ENCODE measurements at places on chromosomes 6 and 20.

DNA sequence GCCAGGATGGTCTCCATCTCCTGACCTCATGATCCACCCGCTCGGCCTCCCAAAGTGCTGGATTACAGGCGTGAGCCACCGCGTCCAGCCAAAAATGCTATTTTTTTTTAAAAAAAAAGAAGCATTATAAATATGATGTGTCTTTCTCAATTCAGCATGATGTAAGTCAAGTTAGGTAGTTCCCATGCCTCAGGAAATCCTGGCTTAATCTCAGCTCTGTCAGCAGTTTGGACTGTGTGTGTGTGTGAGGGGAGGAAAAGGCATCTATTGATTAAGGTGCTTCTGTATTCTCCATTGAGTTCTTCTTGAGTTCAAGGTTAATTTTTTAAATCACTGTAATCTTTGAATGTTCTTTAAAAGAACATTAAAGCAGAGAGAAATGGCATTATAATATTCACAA lies 51.5 kb downstream of the GMDS start:
- peaks cover 9% of the 10 kb centered on the region for H3K36me3 ChIP-seq
- H3K4me1 ChIP-seq = peaks cover 11% of the 10 kb centered on the region
- H3K4me3 ChIP-seq = no peak overlapping the region
- H3K27me3 ChIP-seq = peaks cover 7% of the 10 kb centered on the region
- H3K27ac ChIP-seq = no peak overlapping the region

DNA sequence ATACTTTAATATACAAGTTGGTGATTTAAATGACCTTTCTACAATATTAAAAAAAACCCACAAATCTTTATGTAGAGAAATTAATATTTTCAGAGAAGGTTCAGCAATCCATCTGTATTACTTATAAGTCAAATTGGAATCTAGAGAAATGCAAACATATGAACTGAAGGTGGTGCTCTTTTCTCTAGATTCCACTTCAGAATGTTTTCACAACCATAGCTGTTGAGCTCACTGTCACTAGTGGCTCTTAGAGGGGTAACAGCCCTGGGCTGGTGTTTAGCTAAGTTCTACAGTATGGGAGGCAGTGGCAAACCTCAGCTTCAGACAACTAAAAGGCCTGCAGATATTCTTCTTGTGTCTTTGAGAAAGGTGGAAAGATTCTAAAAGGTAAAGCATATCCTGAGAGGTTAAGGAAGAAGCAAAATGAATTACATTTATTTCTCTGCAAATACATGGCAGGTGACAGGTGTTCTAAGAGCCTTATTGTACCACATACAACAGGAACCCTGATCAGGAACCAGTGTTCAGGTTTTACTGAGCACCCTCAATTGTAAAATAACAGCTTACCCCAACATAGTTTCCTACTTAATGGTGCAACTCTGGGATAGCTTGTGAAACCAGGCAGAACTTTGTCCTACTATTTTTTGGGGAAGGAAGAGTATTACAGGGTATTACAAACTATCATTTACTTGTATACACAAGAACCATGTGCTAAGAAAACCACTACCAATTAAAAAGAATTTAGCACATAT lies 56.6 kb upstream of the SAMHD1 start:
- H3K36me3 ChIP-seq = peaks cover 74% of the 10 kb centered on the region
- peaks cover 20% of the 10 kb centered on the region for H3K4me1 ChIP-seq
- no peak for DNase-seq
- no peaks in the 10 kb centered on the region for H3K27me3 ChIP-seq
- H3K4me3 ChIP-seq = no peak overlapping the region

DNA sequence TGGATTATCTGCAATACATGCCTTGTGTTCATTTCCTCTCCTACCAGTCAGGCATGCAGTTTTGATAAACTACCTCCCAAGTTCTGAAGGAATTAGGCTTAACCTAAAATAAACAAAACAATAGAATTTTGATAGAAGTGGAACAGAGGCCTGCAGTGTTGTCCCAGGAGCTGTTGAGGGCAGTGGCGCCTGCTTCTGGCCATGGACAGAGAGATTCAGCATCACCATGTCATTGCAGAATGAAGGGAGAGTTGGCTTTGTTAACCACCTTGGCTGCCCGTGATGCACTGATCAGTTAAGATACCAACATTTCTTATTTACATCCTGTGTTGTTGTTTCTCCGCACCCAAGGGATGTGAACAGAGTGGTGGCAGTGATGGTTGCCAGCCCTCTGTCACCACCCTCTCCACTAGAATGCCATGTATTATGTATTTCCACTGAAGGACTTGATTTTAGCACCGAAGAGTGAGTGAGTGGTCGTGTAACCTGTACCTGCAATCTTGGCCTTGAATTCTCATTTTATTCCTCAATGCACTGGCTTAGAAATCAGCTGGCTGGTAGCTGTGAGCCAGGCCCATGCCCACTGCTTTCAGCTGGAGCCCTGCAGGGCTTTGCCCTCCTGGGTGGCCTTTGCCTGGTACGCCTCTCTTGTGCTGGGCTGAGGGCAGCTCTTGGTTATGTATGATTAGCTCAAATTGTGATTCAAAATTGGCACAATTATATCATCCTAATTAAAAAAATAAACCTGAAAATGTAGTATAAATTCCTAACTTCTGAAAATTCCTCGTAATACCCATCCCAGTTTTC lies 56.5 kb downstream of the SHLD1 start:
- H3K36me3 ChIP-seq = peaks cover 12% of the 10 kb centered on the region
- H3K4me3 ChIP-seq = no peak overlapping the region
- no peak for DNase-seq
- no peaks in the 10 kb centered on the region for H3K27me3 ChIP-seq
- H3K4me1 ChIP-seq = peaks cover 14% of the 10 kb centered on the region
- no peak overlapping the region for H3K27ac ChIP-seq

DNA sequence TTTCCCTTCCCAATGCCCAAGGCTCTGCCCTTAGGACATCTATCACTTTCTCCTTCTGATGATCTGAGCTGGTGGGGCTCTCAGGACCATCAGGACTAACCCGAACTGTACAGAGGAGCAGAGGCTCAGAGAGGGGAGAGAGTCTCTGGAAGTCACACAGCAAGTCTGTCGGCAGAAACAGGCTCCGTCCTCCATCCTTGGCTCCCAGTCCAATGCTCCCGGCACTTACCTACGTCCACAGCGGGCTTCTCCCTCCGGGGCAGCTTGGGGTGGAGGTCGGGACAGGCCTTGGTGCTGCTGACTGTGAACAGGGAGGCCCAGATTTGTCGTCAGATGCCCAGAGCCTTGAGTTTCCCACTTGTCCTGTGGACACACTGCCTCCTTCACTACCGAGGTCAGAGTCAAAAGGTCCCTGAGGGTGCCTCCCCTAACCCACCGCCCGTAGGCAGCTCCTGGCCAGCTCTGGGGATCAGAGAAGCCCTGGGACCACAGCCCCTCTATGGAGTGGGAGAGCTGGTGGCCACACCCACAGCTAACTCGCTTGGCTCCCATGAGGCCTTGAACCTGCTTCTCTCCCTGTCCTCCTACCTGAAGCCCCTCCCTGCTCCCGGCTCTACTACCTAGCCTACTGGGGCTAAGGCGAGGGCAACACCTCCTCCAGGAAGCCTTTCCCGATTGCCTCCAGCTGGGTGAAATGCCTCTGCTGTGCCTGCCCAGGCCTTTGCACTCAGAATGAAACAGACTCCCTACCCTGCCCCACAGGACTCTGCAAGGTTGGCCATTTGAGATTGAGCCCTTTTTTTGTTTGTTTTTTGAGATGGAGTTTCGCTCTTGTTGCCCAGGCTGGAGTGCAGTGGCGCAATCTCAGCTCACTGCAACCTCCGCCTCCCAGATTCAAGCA lies 22.6 kb downstream of the VSTM2L start:
- DNase-seq = no peak
- H3K27ac ChIP-seq = no peak overlapping the region
- no peak overlapping the region for H3K4me3 ChIP-seq
- H3K36me3 ChIP-seq = no peaks in the 10 kb centered on the region

DNA sequence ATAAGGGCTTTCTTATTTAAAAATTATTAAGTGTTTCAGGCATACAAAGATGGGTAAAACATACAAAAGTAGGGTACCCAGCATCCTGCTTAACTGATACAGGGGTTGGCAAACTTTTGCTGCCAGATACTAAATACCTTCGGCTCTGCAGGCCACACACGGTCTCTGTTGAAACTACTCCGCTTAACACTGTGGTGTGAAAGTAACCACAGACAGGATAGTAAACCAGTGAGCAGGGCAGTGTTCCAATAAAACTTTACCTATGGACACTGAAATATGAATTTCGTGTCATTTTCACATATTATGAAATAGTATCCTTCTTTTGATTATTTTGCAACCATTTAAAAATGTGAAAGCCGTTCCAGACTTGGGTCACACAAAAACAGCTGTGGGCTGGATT lies 92.4 kb downstream of the EYA2 start:
- H3K27me3 ChIP-seq = peaks cover 49% of the 10 kb centered on the region
- H3K4me3 ChIP-seq = no peak overlapping the region
- H3K4me1 ChIP-seq = peaks cover 13% of the 10 kb centered on the region
- H3K36me3 ChIP-seq = no peaks in the 10 kb centered on the region
- no peak for DNase-seq
- no peak overlapping the region for H3K27ac ChIP-seq

- H3K27ac ChIP-seq = peak overlapping the region; percentile 47
- H3K4me3 ChIP-seq = no peak overlapping the region
- peaks cover 3% of the 10 kb centered on the region for H3K36me3 ChIP-seq
- DNase-seq = no peak
- peaks cover 10% of the 10 kb centered on the region for H3K4me1 ChIP-seq
Measured at GRCh38 chr6:84763003-84763885, 1.2 kb downstream of the TBX18 start.

DNA sequence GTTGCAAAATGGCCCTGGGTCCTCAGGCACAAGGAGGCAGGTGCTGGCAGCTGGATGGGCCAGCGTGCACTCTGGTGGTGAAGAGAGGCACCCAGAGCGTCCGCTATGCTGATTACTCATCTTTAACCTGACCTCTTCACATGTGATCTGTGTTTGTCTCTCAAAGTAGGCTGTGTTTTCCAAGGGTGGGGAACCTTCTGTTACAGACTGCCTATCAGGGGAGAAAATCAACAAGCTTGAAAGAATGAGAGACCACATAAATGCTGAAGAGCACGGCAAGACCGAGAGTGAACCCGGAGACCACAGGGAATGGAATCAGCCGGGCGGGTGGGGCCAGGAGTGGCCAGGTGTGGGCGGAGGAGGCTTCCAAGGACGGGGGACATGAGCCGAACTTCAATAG lies 16.2 kb downstream of the BNIP5 start:
- DNase-seq = no peak
- no peaks in the 10 kb centered on the region for H3K27me3 ChIP-seq
- H3K4me3 ChIP-seq = no peak overlapping the region
- H3K4me1 ChIP-seq = no peaks in the 10 kb centered on the region

- no peak overlapping the region for H3K27ac ChIP-seq
- H3K36me3 ChIP-seq = no peaks in the 10 kb centered on the region
- H3K27me3 ChIP-seq = peaks cover 9% of the 10 kb centered on the region
Measured at GRCh38 chr6:4274382-4275082, 139.2 kb upstream of the ECI2 start.

DNA sequence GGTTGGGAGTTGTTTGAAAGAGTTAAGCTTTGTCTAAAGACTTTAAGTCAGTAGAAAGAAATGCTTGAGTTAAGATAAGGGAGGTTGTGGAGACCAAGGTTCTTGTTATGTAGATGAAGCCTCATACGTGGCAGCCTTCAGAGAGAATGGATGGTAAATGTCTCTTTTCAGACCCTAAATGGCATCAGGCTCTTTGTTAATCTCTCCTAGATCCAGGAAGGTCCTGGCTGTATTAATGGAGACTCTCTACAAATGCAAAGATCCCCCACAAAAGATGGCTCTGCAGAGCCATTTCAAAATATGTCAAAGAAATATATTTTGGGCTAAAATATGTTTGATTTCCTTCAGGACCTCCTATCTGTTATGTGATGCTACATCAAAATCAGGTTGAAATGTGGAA lies 161.6 kb downstream of the ADAT2 start:
- no peak overlapping the region for H3K4me3 ChIP-seq
- DNase-seq = no peak
- H3K27me3 ChIP-seq = no peaks in the 10 kb centered on the region
- no peaks in the 10 kb centered on the region for H3K36me3 ChIP-seq
- H3K4me1 ChIP-seq = no peaks in the 10 kb centered on the region

DNA sequence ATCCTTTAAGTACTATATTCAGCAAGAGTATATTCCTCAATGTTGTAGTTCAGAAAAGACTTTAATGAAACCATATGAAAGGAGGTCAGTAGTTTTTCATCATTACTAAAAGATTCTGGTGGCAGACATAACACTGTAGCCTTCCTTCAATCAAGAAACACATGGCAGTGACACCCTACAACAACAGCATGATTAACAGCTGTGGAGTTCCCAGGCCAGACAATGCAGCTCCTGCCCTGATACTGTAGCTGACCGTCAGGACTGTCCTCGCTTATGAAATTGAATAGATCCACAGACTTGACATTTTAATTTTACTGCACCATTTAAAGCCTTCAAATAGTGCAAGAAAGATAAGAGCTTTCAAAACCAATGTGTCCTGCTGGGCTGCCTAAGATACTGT lies 43.6 kb downstream of the USP45 start:
- H3K4me3 ChIP-seq = no peak overlapping the region
- H3K27me3 ChIP-seq = no peaks in the 10 kb centered on the region
- DNase-seq = no peak
- H3K27ac ChIP-seq = no peak overlapping the region
- H3K36me3 ChIP-seq = peaks cover 46% of the 10 kb centered on the region

DNA sequence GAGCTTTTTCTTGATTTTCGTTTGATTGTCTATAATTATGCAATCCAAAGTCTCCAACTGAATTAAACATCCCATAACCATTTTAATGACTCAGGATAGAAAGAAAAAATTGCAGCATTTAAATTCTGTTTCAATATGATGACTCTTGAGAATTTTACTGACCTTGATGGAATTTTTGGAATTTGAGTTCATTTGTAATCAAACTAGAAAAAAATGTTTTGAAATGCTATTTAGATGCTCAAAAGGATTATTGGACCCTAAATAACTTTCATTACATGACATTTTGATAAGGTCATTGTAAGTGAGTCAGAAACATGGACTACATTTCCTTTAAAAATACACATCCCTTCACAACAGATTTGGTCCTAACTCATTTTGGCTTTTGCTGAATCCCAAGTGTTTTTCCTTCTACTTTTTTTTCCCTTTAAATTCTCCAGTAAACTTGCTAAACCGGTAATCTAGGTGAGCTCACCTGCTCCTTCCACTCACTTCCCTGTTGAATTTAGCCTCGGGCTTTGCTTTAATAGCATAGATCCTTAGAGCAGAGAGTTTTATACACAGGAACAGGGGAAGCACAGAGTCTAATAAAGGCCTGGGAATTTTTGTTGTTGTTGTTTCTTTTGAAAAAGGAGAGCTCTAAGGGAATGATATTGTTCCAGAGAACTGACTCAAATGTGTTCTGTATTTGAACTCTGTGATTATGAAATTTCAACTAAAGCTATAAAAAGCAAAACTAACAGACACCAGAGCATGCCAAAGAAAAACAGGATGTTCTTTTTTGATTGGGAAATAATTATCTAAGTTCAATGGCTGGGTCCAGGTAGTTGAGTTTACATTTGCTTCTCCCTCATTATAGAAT lies 1088.2 kb upstream of the CITED2 start:
- H3K4me3 ChIP-seq = no peak overlapping the region
- no peaks in the 10 kb centered on the region for H3K36me3 ChIP-seq
- no peak for DNase-seq
- H3K27ac ChIP-seq = no peak overlapping the region
- H3K27me3 ChIP-seq = peaks cover 16% of the 10 kb centered on the region
- H3K4me1 ChIP-seq = no peaks in the 10 kb centered on the region

Measured in activated T-cell treated with anti-CD3 and anti-CD28 coated beads, Interleukin-2, amount 50 U/mL, for 24 hours (primary cell).